ENCODE measurements at places on chromosomes 12 and 14.

DNA sequence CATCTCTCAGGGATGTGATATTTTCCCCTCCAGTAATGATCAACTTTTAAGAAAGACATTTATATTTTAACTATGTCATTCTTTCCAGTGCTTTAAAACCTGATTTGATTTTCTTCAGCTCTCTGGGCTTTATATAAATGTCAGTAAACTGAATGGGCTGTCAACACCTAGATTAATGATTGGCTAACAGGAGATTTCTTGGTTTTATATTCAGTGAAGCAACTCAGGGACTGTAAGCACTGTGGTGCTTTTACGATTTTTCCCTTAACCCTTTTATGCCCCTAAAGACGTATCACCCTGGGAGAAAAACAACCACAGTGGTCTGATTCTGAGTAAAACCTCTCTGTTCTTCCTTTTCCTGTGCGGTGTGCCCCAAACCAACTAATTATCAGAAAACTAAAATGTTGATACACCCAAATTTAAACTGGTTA lies 38.0 kb downstream of the PTGER2 start:
- DNase-seq, result no peak

DNA sequence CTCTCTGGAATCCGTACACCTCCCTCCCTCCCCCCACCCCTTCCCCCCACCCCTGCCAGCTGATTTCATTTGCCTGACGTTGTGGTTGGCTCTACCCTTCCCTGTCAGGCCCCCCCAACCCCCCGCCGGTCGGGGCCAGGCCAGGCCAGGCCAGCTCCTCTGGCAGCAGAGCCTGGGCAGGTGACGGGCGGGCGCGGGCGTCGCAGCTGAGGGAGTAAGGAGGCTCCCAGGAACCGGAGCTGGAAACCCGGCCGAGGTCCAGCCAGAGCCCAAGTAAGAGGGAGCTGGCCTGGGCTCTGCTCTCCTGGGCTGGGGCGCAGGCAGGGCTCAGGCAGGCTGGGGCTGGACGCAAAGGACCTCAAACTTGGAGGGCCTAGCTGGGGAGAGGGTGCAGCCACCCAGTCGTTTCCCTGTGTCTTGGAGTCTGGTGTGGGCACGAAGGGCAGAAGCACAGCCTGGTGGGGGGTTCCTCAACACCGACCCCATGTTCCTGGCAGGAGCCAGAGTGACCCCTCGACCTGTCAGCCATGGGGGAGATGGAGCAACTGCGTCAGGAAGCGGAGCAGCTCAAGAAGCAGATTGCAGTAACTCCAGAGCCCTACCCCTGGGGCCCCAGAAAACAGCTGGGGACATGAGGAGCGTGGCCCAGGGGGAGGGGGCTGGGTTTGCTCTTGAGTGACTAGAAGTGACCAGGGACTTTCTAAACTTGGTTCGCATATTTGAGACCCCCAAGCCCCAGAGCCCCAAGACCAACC lies at the start of gene GNB3:
Gene GNB3, plus strand, starts transcription at position 165 of the 755 bp plus-strand sequence. Its CDS starts 363 bp downstream, at position 528.
- DNase-seq, result no peak

DNA sequence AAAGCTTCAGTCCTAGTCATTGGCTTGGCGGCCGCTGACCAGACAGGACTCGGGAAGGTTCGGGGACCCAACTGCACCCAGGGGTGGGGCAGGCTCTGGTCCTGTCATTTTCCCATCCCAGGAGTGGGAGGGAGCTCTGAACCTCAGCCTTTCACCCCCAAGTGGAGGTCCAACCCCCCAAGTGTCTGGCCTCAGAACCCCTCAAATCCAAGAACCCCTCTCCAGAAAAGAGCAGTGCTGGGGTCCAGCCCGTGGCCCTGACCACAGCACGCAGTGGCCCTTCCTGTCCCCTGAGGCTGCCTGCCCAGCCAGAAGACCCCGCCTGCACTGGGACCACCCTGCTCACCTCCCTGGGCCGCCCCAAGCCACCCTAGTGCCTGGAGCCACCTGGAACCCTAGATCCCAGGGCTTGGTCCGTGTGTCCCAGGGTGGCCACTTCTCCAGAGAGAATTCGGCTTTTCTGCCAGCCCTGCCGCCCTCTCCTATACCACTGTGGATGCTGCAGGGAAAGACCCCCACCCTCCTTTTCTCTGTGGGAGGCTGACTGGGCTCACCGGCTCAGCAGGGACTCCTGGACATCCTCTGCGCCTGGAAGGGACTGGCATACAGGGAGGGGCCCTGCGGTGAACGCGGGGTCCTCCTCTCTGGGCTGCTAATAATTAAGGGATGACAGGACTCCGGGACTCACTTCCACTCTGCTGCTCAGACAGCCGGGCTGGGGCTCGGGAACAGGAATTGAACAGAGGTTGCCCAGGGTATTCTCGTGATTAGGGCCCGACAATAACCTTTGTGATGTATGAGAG lies 326.9 kb upstream of the SFSWAP start:
- DNase-seq, result no peak

DNA sequence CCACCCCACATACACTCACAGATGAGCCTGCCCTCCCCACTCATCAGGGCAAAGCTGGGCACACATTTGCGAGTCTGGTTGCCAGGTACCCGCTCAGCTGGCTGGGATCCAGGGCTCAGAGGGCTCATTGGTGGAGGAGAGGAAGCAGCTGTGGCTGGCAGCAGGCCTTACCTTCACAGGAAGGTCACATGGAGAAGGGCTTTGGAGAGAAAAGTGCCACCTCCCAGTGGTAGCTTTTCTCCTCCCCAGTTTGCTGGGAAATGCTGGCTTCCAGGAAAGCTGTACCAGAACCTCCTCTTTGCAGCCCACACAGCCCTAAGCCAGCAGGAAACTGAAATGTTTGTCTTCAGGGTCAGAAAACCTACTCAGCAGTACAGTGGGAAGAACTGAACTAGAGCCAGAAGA lies 55.6 kb downstream of the LGMN start:
- no peak for DNase-seq

DNA sequence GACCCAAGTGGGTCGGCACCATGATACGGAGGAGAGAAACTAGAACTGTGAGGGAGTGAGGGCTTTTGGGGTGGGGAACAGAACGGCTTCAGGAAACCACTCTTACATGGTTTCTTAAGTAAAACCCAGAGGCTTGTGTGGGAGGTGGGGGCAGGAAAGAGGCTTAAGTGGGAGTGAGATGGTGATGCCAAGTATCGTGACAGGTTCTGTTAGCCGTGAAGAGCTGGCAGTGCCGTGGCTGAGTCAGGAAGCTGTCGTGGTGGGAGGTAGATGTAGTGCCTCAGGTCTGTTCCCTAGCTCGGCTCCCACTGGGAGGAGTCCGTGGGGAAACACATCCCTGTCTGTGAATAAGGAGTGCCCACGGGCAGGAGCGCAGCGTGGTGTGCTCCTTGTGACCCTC lies 185.8 kb upstream of the FKBP4 start:
- no peak for DNase-seq

GRCh38 chr14:75559451-75560222 lies 18.8 kb upstream of the FLVCR2 start:
- DNase-seq, result no peak

GRCh38 chr14:55448141-55448614 lies 7.8 kb upstream of the TBPL2 start:
- no peak for DNase-seq

GRCh38 chr12:88391556-88391955 lies 188.7 kb downstream of the KITLG start:
- no peak for DNase-seq

- no peak for DNase-seq
Measured at GRCh38 chr12:41552588-41552987, 364.5 kb downstream of the PDZRN4 start.

GRCh38 chr14:65206448-65207096 lies 104.3 kb upstream of the MAX start:
- DNase-seq, result peak; percentile 91

GRCh38 chr14:61575551-61576150 lies 119.7 kb upstream of the HIF1A start:
- no peak for DNase-seq

- no peak for DNase-seq
Measured at GRCh38 chr12:126873701-126874100, 1393.3 kb upstream of the TMEM132C start.

DNA sequence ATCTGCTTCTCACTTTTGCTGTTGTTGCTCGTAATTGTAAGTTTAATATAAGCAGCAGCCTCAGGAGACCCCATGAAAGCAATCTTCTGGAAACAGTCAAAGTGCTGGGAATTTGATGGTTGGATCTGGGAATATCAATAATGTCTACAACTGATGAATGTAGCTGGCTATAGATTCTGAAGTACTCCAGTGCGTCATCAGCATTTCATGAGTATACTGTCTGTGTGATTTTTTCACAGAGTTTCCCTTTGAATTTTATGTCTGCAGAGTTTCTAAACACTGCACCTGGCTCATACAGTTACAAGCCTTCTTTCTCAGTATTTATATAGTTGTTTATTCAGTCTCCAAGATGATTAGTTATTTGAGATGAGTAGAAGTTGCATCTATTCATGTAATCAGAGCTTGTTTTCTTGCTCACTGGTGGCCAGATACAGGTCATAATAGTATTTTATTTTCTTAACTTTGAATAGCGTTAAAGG lies 222.3 kb downstream of the RAD51B start:
- DNase-seq, result no peak

GRCh38 chr12:132926415-132926833 lies 29.7 kb downstream of the ZNF605 start:
- no peak for DNase-seq

DNA sequence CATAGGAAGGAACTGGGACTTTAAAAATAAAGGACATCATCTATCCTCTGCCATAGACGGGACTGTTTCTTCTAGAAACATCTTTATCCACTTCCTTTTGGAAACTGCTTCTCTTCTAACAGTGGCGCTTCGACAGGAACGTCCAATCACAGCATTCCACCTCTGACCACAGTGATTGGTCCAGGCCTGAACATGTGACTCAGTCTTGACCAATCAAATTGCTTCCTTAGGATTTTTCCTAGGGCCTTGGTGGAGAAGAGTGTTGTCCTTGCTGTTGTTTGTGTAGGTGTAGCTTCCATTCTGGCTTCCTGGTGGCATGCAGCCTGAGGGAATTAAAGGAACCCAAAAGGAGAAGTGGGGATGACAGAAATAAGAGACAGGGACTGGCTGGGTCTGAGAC lies 182.4 kb upstream of the TBX3 start:
- no peak for DNase-seq

GRCh38 chr14:72920008-72920407 lies 6.3 kb upstream of the DCAF4 start:
- no peak for DNase-seq

DNA sequence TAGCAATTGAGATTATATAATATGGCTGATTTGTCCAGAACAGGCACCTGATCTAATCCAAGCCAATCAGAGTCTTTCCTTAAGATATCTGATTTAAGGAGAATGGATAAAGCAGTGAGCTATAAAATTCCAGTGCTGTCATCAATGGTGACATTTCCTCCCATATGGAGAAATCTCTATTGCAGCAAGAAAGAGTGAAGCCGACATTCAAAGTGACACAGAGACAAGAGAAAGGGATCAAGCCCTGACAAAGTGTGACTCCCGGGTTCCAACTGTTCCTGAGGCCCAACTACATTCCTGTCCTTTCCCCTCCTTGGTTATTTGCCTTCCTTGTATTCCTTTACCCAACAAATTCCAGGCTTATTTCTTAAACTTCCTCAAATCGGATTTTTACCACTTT lies 430.0 kb upstream of the SOX5 start:
- DNase-seq, result no peak

DNA sequence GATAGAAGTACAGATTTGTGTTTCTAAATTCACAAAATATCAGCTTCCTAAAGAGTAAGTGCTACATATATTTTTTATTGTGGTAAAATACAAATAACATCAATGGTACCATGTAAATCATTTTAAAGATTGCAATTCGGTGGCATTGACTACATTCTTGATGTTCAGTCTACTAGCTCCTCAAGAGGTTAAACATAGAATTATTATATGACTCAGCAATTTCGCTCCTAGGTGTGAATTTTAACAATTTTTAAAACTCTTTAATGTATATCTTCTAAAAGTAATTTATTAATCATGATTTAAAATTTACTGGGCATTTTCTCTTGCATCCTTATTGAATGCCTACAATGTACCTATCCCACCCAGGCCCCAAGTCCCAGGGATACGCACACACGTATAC lies 29.8 kb upstream of the OAS1 start:
- DNase-seq, result no peak

- DNase-seq, result no peak
Measured at GRCh38 chr14:44912041-44912869, 49.5 kb downstream of the KLHL28 start.

DNA sequence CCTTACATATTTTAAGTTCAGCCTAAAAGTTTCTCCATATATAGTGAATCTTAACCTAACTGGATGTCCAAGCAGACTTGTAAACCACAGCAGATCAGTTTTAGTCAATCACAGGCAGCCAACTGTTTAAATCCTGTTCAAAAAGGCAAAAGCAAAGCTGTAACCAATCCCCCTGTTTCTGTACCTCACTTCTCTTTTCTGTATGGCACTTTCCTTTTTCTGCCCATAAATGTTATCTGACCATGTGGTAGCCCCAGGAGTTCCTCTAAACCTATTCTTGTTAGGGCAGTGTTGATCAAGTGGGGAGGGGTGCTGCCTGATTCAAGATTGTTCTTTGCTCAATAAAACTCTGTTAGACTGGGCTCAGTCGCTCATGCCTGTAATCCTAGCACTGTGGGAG lies 8.5 kb upstream of the DACT1 start:
- DNase-seq, result no peak

DNA sequence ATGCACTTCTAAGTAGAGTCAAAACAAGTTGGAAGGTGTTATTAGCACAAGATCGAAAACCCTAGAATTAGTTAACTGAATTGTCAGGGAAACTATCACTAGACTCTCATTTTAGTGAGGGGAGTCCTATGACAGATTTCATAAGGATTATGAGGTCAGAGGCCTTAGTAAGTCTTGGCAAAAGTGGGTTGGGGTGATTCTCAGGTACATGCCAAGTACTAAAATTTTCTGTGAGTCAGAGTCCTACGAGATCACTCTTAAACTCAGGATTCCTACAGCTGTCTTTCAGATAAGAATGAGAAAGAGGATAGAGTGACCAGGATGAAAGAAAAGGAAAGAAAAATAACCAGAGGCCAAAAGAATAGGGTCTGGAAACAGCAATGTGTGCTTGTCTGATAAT lies 50.8 kb upstream of the BBS10 start:
- DNase-seq, result no peak
